ENCODE measurements at places on chromosomes 2 and 18.

- DNase-seq: peak; percentile 61
These were observed 3.7 kb downstream of the GPR17 start for GRCh38 chr2:127649684-127650040.

- DNase-seq: no peak
These were observed 2.7 kb upstream of the SIX2 start for GRCh38 chr2:45011621-45012602.

DNA sequence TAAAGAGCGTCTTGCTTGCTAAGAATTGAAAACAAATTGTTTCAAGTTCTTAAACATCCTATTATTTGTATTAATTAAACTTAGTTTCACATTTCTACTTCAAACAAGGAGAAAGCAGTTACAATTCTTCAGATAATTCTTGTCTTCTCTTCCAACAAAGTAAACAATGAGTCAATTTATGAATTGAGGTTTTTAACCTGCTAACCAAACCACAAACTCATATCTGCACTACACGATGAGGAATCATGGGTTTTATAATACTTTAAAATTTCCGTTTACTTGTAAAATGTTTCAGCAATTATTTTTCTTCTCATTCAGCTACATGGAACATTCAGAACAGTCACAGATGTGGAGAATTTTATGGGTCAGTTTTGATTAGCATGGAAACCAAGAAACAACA is 114.2 kb downstream of the SPIRE1 start:
- DNase-seq: no peak

DNA sequence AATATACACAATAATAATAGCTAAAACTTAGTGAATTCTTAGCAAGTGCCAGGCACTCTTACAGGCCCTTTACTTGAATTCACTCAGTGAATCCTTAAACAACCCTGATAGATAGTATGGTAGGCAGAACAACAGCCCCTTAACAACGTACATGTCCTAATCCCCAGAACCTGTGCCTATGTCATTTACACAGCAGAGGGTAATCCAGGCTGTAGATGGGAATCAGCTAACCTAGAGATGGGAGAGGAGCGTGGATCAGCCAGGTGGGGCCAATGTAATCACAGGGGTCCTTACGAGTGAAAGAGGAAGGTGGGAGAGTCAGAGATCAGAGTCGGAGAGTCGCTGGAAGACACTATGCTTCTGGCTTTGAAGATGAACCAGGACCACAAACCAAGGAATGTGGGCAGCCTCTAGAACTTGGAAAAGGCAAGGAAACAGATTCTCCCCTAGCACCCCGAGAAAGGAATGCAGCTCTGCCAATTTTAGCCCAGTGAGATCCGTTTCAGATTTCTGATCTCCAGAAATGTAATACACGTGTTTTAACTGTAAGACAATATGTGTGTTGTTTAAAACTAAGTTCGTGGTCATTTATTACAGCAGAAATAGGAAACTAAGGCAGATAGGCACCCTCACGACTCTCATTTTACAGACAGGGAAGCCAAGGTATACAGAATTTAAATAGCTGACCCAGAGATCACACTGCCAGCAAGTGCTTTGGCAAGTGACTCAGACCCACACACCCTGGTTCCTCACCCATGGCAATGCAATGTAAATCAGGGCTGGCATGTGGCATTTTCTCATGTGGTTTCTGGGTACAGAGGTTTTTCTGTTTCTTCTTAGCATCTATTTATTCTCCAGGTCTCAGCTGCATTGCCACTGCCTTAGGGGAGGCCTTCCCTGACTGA is 68.9 kb downstream of the DOCK10 start:
- no peak for DNase-seq

DNA sequence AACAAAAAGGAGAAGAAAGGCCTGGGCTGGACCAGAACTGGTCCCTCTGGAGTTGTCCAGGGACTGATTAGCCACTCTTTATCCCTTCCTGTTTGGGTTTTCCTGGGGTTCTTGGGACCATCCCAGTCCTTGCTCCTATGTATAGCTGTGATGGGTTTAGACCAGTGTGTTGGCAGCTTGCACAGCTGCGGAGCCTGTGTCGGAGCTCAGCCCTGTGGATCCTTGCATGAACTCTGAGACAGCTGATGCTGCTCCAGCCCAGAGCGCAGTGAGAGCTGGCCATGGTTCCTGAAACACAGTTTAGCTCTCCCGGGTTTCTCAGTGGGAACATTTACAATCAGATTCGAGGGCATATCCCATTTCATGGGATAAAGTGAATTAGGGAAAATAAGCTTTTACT is 16.9 kb downstream of the IMPA2 start:
- DNase-seq: no peak

- peak; percentile 22 for DNase-seq
These were observed 365 bp downstream of the CUL3 start for GRCh38 chr2:224584785-224585210.

GRCh38 chr18:51833850-51834249 is 506.1 kb upstream of the DCC start:
- no peak for DNase-seq

DNA sequence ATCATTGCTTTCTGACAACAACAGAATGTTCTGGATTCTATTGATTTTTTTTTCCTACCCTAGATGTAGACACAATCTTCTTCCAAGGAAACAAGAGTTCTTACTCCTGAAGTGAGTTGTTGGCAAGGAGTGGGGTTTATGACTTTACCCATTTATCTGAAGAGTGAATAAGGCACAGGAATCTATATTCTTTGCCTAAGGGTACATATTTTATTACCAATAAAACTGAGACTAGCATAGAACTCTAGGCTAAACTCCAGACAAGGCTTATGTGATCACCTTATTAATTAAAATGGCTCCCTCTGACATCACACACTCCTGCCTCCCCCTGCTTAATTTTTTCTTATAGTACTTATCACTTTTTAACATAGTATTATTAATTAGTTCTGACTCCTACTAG is 47.6 kb downstream of the C18orf54 start:
- DNase-seq: no peak

GRCh38 chr2:12219761-12220160 is 473.3 kb downstream of the LPIN1 start:
- DNase-seq: no peak

- DNase-seq: no peak
These were observed 134.9 kb downstream of the RPIA start for GRCh38 chr2:88826399-88826798.

DNA sequence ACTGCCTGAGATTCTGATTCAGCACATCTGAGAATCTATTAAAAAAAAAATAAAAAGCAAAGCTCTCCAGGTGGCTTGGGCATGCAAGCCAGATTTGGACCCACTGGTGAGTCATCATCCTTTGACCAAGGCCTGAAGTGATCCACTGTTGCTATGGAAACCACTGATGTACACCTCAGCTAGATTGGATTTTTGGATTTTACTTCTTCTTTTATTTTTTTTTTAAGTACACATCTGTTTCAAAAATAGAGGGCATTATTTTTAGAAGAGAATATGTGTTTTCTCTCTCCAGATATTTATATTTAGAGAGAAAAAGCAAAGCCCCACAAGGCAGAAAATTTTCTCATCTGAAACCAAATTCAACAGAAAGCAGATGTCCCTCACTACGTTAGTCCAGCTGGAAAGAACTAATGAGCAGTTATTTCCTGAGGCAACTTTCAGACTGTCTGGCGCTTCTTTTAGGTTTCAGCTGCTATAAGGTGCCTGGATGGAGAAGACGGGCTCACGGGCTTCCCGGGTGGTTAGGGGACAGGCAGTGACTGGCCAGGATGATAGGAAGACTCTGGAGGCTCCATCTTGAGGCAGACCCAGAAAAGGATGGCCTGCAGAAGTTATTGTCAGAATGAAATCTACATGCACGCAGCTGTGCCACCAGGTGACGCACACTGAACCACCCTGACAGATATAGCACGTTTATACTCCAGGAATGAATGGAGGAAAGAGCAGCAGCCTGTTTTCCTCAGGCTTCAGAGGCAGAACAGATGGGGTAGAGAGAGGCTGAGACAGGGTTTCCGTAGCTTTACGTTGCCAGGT is 50.5 kb downstream of the MRPL35 start:
- no peak for DNase-seq

- DNase-seq: no peak
These were observed 63.8 kb downstream of the RAPH1 start for GRCh38 chr2:203471323-203471722.

GRCh38 chr2:28624436-28624792 is 127.2 kb upstream of the PPP1CB start:
- DNase-seq: no peak

DNA sequence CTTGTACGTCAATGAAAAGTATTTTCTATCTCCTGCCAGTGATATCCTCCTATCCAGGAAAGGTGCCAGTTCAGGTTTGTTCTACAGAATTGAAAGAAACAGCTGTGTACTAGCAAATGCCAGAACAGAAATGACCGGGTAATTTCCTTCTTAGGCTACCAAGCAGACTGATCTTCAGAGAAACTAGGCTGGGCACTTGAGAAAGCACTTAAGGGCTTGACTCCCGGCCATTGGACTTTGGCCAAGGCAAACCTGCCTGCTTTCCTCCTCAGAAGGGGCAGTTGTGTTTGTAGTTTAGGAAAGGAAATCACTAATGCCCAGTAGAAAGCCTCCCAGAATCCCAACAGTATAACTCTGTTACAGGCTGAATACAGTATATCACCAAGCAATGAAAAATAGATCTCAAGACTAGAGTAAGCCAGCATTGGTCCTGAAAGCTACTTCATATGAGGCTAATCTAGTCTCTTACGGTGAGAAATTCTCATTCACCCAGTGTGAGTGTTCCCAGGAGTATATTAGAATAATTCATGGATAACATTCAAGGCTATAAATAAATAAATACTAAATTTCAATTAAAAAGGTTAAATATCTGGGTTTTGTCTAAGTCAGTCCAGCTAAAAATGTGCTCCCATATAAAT is 43.0 kb upstream of the COL5A2 start:
- no peak for DNase-seq

DNA sequence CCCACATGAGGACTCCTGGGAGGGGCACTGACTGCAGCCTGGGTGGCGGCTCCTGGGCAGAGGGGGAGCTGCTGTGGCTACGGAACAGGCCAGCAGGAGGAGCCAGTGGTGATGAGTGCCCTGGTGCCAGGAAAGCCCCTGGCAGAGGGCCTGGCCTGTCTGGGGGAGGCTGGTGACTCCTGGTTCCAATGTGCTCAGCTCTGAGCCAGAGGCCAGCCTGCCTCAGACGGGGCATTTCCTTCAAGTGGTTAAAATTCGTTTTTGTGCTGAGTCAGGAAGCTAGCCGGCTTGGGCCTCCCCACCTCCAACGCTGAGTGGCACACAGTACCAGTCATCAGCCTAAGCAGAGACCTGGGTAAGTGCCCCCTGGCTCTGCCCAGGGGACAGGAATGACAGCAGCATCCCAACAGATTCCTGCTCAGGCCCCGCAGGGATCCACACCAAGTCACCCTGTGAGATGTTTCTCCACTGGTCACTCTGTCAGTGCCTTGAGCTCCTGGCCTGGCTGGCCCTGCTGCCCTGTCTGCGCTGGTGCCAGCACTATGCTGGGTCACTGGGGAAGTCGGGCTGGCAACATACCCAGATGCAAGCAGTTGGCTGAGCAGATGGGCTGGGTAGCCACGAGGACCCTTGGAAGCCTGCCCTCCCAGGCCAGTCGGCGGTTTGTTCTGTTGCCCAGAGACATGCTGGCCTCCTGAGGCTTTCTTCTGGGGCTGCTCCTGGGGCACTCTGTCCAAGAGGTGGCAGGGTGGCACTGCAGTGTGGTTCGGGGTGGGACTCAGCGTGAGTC is 7.1 kb upstream of the KLF11 start:
- peak; percentile 23 for DNase-seq

DNA sequence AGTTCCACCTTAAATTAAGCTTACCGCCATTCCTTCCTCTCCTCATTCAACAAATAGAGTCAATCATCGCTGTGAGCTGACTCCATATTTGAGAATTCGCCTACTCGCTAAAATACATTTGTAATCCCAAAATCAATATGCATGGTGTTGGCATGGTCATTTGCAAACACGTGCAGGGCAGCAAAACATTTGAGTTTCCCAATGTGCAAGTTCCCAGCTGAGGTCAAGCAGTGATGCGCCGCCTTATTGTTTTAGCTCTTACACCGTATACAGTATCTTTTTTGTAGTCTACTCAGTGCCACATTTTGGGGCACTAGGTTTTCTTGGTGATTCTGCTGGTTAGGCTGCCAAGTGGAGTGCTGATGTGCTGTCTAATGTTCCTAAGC is 73.3 kb upstream of the MGAT4A start:
- DNase-seq: no peak

Measured in stimulated activated CD8-positive, alpha-beta memory T cell treated with anti-CD3 and anti-CD28 coated beads, Interleukin-15, amount 100 ng/mL, for 4 hours (primary cell).